ENCODE measurements at places on chromosomes 12 and 14. TPM values are rescaled to one million over a fixed set of nuclear protein-coding genes. Genes with fewer than 3 reads are reported as not detected.

- H3K27ac ChIP-seq, result no peak overlapping the region
- no peak for DNase-seq
- no peaks in the 10 kb centered on the region for H3K27me3 ChIP-seq
- no peak overlapping the region for H3K4me3 ChIP-seq
- H3K36me3 ChIP-seq, result peaks cover 2% of the 10 kb centered on the region
Observed at GRCh38 chr12:28457785-28458184, 267.5 kb downstream of the CCDC91 start.

GRCh38 chr14:77882636-77883035 lies 82.7 kb downstream of the ADCK1 start:
- H3K27ac ChIP-seq, result no peak overlapping the region
- no peak overlapping the region for H3K4me3 ChIP-seq
- peaks cover 6% of the 10 kb centered on the region for H3K36me3 ChIP-seq
- no peaks in the 10 kb centered on the region for H3K27me3 ChIP-seq
- DNase-seq, result no peak

GRCh38 chr14:91344096-91344495 lies 73.5 kb downstream of the CCDC88C start:
- no peaks in the 10 kb centered on the region for H3K27me3 ChIP-seq
- no peak overlapping the region for H3K4me3 ChIP-seq
- H3K4me1 ChIP-seq, result no peaks in the 10 kb centered on the region
- H3K36me3 ChIP-seq, result peaks cover 3% of the 10 kb centered on the region
- DNase-seq, result no peak
- no peak overlapping the region for H3K27ac ChIP-seq

DNA sequence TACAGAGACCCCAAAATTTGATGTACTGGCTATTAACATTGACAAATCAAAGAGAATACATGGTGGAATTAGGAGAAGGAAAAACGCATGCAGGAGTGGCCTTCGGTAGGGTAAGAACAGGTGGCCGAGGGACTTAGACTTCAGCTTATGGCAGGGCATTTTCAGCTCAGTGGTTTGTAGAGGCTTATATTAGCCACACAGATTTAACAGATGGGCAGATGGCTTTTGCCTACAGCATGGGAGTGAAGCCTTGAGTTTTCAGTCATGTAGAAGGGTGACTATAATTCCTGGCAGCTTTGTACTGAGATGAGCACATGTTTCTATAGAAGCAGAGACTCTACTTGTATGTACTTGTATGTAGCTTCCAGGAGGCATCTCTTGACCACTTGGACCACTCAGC lies 40.9 kb upstream of the PLEKHA5 start:
- H3K27ac ChIP-seq, result no peak overlapping the region
- no peak overlapping the region for H3K4me3 ChIP-seq
- H3K36me3 ChIP-seq, result no peaks in the 10 kb centered on the region
- no peak for DNase-seq
- no peaks in the 10 kb centered on the region for H3K27me3 ChIP-seq
- no peaks in the 10 kb centered on the region for H3K4me1 ChIP-seq

DNA sequence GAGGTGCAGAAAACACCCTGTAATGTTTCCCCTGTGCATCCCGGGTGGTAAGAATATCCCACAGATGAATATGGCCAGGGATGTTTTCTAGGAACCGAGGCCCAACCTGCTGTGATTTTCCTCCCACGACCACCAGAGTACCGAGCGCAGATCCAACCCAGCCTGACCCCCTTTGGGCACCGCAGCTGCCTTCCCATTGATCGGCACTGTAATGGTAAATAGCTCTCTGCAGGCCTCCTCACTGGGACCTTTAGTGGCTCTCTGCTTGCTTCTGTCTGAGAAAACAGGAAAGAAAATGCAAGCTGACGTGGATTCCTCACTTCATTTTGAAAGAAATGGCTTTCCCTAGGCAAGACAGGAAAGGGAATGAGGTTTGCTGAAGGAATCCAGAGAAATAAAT lies 2.4 kb upstream of the RAB15 start:
- peaks cover 23% of the 10 kb centered on the region for H3K4me1 ChIP-seq
- peaks cover 11% of the 10 kb centered on the region for H3K27me3 ChIP-seq
- H3K27ac ChIP-seq, result no peak overlapping the region
- no peak overlapping the region for H3K4me3 ChIP-seq
- DNase-seq, result no peak
- no peaks in the 10 kb centered on the region for H3K36me3 ChIP-seq

DNA sequence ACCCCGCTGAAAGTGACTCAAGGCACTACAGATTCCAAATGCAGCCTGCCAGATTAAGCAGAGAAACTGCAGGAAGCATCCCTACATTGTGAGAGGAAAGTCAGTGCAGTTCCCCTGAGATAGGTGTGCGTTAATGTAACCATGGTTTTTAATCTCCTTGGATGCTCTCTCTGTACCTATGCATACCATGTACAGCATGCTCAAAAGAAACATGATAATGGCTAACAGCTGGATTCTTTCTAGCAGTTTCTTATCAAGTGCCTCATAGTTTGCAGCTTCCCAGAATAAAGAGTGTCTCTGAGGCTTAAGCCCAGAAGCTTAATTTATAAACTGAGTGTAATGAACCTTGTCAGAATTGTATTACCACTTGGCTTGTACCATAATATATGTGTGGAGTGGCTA lies 17.1 kb upstream of the MDM1 start:
- H3K27ac ChIP-seq, result no peak overlapping the region
- no peaks in the 10 kb centered on the region for H3K27me3 ChIP-seq
- peak; percentile 12 for DNase-seq
- no peaks in the 10 kb centered on the region for H3K36me3 ChIP-seq
- peaks cover 27% of the 10 kb centered on the region for H3K4me1 ChIP-seq

DNA sequence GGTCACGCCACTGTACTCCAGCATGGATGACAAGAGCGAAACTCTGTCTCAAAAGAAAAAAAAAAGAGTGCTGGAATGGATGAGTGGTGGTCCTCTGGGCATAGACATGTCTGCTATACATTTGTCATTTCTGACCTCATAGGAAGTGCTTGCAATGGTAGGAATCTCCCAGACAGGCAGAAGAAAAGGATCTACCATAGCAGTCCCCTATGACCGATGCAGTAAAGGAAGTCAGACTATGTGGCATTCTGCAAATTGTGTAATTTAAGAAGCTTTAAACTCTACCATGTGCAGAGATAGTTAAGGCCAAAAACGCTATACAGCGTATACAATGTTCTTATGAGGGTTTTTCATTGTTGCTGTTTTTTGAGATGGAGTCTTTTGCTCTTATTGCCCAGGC lies 24.7 kb upstream of the RAP1B start:
- no peak overlapping the region for H3K4me3 ChIP-seq
- H3K36me3 ChIP-seq, result no peaks in the 10 kb centered on the region
- H3K27me3 ChIP-seq, result no peaks in the 10 kb centered on the region

DNA sequence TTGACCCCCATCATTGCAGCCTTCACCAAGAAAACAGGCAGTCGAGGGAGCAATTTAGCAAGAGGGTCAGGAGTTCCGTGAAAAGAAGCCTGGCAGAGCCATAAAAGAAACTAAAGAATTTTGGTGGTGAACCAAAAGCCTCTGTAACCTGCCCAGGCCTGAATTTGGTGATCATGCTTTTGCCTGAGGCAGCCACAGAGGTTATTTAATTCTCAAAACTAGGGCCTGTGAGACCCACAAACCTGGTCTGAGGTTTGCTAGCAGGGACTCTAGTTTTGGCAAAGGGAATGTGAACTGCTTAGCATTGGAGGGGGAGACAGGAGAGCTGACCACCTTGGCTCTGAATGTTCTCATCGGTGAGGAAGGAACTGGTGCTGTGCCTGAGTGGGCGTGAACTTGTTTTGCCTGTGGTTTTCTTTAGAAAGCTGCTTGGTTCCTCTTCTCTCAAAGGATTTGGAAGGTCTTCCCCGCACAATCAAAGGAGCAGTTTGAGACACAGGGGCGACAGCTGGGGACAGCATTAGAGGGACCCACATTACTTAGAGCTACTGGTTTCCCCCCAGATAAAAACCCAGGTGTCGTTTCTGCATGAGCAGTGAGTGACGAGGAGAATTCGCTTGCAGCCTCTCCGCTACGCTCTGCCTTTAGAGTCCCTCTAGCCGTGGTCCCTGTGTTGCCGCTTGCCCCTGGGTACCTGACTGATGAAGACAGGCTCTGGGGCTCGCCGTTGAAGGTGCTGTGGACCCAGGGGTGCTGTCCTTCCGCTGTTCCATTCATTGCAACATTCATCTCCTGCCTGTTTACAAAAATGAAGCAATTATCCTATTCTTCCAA lies 12.6 kb upstream of the WNT5B start:
- H3K4me3 ChIP-seq, result no peak overlapping the region
- H3K4me1 ChIP-seq, result peaks cover 15% of the 10 kb centered on the region
- no peaks in the 10 kb centered on the region for H3K27me3 ChIP-seq
- H3K36me3 ChIP-seq, result no peaks in the 10 kb centered on the region
- no peak for DNase-seq

DNA sequence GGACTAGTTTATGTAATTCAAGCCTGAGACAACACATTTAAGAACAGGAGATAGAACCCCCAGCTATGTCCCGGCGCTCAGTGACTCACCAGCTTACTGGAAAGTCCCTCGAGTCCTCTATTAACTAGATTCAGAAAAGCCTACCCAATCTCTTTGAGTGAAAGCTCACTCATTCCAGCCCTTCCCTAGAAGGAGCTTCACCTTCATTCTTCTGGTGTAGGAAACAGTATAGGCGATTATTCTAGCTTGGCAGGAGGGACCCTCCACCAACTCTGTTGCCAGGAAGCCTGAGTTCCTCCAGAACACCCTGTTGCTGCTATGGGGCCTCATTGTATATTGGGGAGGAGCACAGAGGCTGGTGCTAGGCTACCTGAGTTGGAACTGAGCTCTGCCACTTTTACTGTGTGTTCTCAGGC lies 57.2 kb upstream of the AEBP2 start:
- no peaks in the 10 kb centered on the region for H3K4me1 ChIP-seq
- H3K27me3 ChIP-seq, result no peaks in the 10 kb centered on the region
- peaks cover 32% of the 10 kb centered on the region for H3K36me3 ChIP-seq
- no peak overlapping the region for H3K4me3 ChIP-seq
- H3K27ac ChIP-seq, result no peak overlapping the region

The COPS7A gene
- total RNA-seq, result 71.8 TPM

The KRT82 gene
- total RNA-seq, result not detected

The PLD4 gene
- total RNA-seq, result 0.06 TPM

The CREBL2 gene
- total RNA-seq, result 41.6 TPM

The CPM gene
- 39.1 TPM for total RNA-seq

The ACVR1B gene
- total RNA-seq, result 14.1 TPM
